Smooth muscle cell of trachea (primary cell): ENCODE measurements at places on chromosomes 4 and X. TPM values are rescaled to one million over a fixed set of nuclear protein-coding genes. Genes with fewer than 3 reads are reported as not detected.

ADH1B gene
- total RNA-seq = 281 and 965 TPM in 2 replicates

DCAF12L1 gene
- total RNA-seq = under 0.01 TPM in 1 of 2 replicates, not detected in the other

SSX2B gene
- total RNA-seq = not detected in 2 replicates

TASL gene
- not detected in 2 replicates for total RNA-seq

TCP11X2 gene
- total RNA-seq = not detected in 2 replicates

SERTM2 gene
- total RNA-seq = under 0.01 TPM in 1 of 2 replicates, not detected in the other
